ENCODE measurements at places on chromosomes 2 and 18. TPM values are rescaled to one million over a fixed set of nuclear protein-coding genes. Genes with fewer than 3 reads are reported as not detected.

ABCG8 gene
- 0.02 TPM for polyA plus RNA-seq

DNA sequence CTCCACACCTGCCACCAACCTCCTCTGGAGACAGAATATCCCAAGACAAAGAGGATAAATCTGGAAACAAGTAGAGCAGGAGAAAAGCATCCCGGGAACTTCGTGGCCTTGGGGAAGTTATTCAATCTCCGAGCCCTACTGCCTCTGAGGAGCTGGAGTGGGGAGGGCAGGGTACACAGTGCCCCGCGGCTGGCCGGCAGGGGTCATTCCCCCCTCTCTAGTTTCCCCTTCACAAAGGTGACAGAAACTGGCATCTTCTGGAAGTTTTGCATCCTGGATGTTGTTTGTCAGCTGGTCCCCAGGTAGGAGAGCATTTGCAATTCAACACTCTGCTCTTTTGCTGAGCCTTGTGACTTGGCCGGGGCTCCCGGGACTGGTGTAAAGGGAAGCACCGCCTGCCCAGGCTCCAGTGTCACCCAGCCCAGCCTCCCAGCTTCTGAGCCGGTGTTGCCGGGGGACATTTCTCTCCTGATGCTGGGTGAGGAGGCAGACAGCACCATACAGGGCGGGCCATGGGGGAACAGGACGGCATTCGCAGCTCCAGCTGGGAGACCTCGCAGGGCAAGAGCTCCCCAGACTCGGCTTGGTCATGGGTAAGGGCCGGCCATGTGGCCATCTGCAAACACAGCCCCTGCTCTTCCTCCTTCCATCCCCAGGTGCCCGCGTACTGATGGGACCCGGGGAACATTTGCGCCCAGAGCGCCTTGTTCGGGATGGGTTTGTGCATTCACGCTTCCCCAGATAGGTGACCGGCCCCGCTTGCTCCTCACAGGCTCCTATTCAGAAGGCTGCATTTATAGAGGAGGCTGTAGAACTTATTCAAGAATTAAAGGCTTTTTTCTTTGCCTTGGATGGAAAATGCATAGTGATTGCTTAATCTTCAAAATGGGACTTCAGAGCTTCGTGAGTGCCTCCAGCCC, 7.4 kb upstream of the NTSR2 start:
- peak; percentile 64 for DNase-seq

GRCh38 chr2:23803264-23803964, 123.5 kb downstream of the ATAD2B start:
- no peak for DNase-seq

GRCh38 chr2:84782717-84783442, 98.0 kb downstream of the TRABD2A start:
- DNase-seq, result no peak

GRCh38 chr2:240339411-240340360, 95.8 kb upstream of the GPC1 start:
- no peak for DNase-seq

DNA sequence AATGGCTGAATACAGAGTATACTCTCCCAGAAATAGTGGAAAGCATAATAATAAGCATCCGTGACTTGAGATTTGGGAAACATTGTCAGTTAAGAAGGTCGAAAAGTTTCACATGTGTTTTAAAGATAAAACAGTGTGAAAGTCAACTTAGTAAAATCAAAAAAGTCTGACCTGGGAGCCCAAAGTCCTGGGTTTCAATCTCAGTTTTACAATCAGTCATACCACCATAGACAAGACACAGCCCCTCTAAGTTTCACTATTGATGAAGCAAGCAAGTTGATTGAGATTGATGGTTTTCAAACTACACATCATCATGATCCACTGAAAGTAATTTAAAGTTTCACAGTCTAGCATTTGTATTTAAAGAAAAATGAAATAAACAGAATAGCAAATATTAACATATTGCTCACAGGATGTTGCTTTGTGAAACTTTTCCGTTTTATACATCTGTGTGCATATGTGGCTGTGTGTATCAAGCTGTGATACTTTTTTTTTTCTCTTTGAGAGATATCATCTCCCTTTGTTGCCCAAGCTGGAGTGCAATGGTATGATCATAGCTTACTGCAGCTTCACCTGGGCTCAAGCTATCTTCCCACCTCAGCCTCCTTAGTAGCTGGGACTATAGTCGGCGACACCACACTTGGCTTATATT, 71.1 kb downstream of the PIK3C3 start:
- DNase-seq, result no peak

GRCh38 chr2:13481201-13481600, 764.5 kb downstream of the TRIB2 start:
- DNase-seq, result no peak

- no peak for DNase-seq
These were observed 107.4 kb downstream of the FTCDNL1 start for GRCh38 chr2:199743415-199744120.

DNA sequence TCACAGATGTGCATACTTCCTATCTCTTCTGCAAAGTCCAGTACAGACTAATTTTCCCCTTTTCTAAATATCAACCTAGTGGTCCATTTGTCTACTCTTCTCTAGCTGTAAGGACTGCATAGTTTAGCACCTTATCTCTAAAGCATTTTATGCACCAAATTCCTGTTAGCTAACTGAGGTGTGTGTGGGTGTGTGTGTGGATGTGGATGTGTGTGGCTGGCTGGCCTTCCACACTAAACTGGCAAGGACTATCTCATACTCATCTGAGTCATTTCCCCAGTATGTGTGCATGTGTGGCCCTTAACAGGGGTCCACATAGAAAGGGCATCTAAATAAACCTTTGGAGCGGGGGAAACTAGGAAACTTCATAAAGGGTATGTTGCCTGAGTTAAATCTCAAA, 139.6 kb downstream of the TTC32 start:
- DNase-seq, result no peak
